ENCODE measurements at places on chromosomes 5 and 9. TPM values are rescaled to one million over a fixed set of nuclear protein-coding genes. Genes with fewer than 3 reads are reported as not detected.

Gene CAPSL
- 1.2 TPM for total RNA-seq

Gene SPATA31A3
- not detected for total RNA-seq

Gene CSF2
- not detected for total RNA-seq

Gene PCDHB2
- 4.2 TPM for total RNA-seq

Gene ECM2
- 52.8 TPM for total RNA-seq

Gene MYOT
- total RNA-seq, result not detected

Gene CETN3
- 12.3 TPM for total RNA-seq

Gene ANGPTL2
- total RNA-seq, result 64.2 TPM

Gene FREM1
- total RNA-seq, result 0.22 TPM

Gene FOXD4L4
- total RNA-seq, result 0.13 TPM

Gene RHOBTB3
- 344 TPM for total RNA-seq

Gene ATG12
- total RNA-seq, result 87.8 TPM

Gene FAM78A
- total RNA-seq, result 0.54 TPM

Gene PTGS1
- 2.8 TPM for total RNA-seq

Gene ZFP37
- 6.8 TPM for total RNA-seq

Gene SLC6A18
- total RNA-seq, result not detected

Gene FOXD4L6
- total RNA-seq, result not detected

Gene LHFPL2
- 292 TPM for total RNA-seq

Gene MARCHF11
- total RNA-seq, result not detected

Gene PITX1
- 175 TPM for total RNA-seq

Gene COL15A1
- total RNA-seq, result 175 TPM

Gene FGF1
- 124 TPM for total RNA-seq

Gene GRIA1
- total RNA-seq, result 9.1 TPM

Gene SLC6A19
- total RNA-seq, result not detected

Gene PCDHGA12
- 30.2 TPM for total RNA-seq

Gene FOXD4L5
- not detected for total RNA-seq

Gene DAPK1
- total RNA-seq, result 127 TPM

Gene SPATA31C1
- not detected for total RNA-seq

Gene FAM219A
- 7.7 TPM for total RNA-seq

Gene CDX1
- 0.22 TPM for total RNA-seq

Gene SPINK13
- total RNA-seq, result 1.4 TPM

Gene MRPL22
- total RNA-seq, result 19.1 TPM

Gene IL33
- total RNA-seq, result 0.13 TPM

Data from articular chondrocyte of knee joint (primary cell).